T follicular helper cell (primary cell): ENCODE measurements at places on chromosomes 3 and 15.

DNA sequence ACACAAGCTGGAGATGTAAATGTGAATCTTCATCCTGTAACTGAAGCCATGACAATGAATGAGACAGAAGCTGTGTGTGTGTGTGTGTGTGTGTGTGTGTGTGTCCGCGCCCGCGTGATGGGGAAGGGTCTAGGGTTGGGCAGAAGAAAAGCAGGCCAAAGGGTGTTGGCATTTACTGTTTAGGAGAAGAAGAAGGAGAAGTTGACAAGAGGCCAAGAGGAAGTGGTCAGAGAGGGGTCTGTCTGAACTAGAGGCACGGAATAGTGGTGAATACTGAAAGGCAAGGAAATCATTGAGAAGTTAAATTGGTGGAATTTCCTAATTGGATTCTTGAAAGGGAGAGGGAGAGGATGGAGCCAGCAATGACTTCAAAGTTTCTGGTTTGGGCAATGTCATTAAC, 5.6 kb upstream of the NCEH1 start:
- DNase-seq = no peak

DNA sequence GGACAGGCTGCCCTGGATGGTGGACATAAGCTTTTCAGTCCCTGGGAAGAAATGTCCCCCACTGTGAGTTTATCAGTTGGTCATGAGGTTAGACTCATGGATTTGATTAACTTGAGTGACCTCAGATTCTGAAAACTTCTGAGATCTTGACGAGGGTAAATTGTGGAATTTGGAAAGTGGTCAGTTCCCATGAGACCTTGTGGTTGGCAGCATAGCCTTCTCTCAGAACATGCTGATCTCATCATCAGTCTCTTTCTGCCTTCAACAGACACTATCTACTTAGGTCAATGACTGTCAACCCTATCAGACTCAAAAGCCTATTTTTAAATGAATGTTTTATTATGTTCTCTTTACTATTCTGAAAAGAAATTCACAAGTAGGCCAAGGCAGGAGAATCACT, 45.6 kb upstream of the NDUFB4 start:
- no peak for DNase-seq

DNA sequence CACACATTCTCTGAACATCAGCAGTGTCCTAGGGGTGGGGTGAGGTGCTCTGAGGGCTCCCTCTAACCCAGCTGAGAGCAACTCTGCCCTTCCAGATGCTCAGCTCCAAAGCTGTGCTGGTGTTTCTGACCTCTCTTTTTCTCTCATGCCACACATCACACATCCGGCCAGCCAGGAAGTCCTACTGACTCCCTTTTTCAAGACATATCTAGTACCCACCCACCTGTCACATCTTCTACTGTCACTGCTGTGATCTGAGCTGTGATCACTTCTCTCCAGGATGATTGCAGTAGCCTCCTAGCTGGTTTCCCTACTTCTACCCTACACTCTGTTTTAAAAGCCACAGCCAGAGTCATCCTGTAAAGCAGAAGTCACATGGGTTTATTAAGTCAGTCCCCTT, 30.2 kb upstream of the MASP1 start:
- DNase-seq = no peak

DNA sequence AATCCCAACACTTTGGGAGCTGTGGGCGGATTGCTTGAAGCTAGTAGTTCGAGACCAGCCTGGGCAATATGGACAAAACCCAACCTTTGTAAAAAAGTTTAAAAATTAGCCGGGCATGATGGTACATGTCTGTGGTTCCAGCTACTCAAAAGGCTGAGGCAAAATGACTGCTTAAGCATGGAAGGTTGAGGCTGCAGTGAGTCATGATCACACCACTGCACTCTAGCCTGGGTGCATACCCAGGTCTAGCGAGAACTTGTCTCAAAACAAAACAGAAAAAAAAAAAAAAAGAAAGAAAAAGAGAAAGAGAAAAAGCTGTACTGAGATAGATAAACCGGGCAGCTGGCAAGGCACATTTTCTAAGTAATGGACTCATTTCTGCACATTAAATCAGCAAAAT, 10.6 kb downstream of the ARPP19 start:
- DNase-seq = no peak

DNA sequence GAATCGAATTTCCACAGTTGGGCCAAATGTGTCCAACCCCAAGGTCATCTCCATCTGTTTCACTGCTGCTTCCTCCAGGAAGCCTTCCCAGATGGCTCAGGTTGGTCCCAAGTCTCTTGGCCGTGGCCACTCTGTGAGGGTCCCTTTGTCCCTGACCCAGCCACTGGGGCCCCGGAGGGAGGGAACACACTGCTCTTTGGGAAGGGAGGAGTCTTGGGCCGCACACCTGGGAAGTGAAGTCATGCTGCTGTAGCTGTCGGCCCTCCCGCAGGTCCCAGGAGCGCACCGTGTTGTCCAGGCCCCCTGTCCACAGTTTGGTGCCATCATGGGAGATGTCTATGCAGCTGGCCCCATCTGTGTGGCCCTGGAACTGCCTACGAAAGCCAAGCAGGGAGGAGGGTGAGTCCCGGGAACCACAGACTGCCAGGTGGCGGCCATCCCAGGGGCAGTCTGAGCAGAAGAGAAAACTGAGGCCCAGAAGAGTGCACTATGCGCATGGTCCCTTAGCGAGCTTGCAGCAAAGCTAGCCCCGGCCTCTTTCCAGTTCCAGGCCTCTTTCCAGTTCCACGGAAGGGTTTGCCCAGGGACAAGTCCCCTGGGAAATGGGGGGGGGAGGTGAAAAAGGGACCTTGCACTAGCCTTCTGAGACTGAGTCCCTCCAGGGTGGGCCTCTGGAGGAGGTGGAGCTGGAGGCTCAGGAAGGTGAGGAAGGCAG, 44.6 kb downstream of the TLE3 start:
- no peak for DNase-seq

- no peak for DNase-seq
Observed at GRCh38 chr15:69990566-69991421, 106.9 kb downstream of the TLE3 start.

DNA sequence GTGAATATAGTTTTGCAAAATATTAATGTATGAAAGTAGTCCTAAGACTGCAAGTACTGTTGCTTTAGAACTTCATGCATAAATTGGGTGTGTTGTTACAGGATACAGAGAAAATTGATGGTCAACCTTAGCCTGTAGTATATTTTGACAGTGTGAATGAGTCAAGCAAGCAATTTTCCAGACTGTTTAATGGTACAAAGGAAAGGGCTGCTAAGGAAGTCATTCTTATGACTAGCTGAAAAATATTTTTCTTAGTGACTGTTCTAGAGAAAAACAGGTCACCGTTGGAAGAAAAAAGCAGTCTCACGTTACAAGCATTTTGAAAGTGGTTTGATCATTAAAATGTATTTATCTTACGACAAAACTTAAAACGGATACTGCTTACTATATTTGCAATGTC, 49.2 kb downstream of the MBNL1 start:
- DNase-seq = no peak

DNA sequence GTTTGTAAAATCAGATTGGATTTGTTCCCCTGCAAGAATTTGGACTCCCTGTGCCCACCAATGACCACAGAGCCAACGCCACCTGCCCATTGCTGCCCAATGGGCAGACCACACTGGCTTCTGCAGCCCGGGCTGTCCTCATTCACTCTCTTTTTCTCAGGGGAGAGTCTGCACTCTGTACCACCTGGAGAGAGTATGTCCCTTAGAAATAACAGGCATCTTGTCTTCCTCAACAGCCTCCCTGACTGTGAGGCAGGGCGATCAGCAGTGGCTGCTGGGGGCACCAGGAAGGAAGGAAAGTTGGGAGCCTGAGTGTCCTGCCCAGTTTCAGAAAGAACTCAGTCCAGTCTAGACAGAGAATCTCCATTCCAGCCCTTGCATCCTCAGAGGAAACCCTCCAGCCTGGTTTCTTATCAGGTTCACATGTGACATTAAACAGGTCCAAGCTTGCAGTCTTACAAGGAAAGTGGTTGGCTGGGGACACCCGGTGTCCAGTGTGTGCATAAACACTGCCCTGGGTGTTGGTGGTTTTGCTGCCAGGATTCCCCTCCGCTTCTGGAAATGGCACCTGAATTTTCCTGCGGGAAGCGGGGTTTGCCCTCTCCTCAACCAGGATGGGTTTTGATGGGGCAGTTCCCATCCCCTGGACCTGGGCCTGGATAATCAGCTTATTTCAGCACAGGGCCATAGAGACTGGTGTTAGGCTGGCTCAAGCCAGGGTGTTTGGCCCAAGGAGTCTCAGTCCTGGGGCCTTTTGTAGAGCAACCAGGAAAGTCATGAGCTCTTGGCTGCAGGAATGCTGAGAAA, 37.2 kb downstream of the SSUH2 start:
- DNase-seq = no peak
